Pancreas (tissue), 10 donors: ENCODE measurements at places on chromosomes 5 and 9. TPM values are rescaled to one million over a fixed set of nuclear protein-coding genes. Genes with fewer than 3 reads are reported as not detected.

DNA sequence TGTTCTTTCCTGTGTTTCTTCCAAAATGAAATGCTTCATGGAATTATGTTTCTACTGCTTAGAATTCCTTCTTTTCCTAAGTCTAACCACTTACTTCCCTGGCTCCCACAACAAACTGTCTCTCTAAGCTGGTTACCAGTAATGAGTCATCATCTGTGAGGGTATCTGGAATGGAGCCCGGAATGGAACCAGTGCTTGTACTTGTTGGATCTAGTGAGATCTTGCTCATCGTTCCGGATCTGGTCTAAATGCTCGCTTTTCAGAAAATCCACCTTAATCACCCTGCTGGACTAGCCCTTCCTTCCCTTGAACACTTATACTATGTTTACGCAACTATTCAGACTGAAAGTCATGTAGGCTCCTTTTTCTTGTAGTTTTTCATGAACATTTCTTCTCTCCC is 184.8 kb downstream of the PBX3 start:
- DNase-seq, result no peak

- no peak for DNase-seq
These were observed 123.0 kb upstream of the GRIA1 start for GRCh38 chr5:153367466-153367865.

- DNase-seq, result no peak
These were observed 575.9 kb downstream of the RAB3C start for GRCh38 chr5:59158637-59159391.

Gene SOWAHA
- 2.3 TPM for total RNA-seq
